ENCODE measurements at places on chromosomes 3 and 15. TPM values are rescaled to one million over a fixed set of nuclear protein-coding genes. Genes with fewer than 3 reads are reported as not detected.

GRM2 gene
- total RNA-seq, result 0.84 TPM

KLF15 gene
- total RNA-seq, result 0.18 TPM

DENND4A gene
- total RNA-seq, result 26.0 TPM

BUB1B gene
- total RNA-seq, result 17.4 TPM

AGBL1 gene
- not detected for total RNA-seq

MORC1 gene
- total RNA-seq, result not detected

DNA sequence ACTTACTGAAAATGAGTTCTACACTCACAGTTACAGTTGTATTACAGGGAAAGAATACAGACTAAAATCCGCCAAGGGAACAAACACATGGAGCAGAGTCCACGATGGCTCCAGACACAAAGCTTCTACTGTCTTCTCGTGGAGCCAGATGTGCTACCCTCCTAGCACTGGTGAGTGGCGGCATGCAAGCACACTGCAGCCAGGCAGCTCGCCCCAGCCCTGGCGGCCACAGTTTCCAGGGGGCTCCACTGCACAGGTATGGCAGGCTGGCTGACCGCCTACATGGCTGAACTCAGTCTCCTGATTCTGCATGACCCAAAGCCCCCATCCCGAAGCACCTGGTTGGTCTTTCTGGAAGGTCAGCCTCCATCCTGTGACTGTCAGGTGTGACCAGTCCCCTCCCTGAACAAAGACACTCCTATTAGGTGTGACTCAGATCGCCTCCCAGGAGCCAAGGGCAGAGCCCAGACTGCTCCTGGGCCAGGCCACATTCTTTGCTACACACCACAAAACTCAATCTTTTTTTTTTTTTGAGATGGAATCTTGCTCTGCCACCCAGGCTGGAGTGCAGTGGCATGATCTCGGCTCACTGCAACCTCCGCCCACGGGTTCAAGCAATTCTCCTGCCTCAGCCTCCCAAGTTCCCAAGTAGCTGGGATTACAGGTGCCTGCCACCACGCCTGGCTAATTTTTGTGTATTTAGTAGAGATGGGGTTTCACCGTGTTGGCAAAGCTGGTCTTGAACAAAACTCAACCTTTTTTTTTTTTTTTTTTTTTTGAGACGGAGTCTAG lies 51.5 kb downstream of the CFAP92 start:
- no peak for DNase-seq

- no peak for DNase-seq
Measured at GRCh38 chr3:15303216-15303615, 29.2 kb downstream of the SH3BP5 start.

GRCh38 chr15:31435912-31436628 lies 109.4 kb downstream of the KLF13 start:
- DNase-seq, result peak; percentile 32

DNA sequence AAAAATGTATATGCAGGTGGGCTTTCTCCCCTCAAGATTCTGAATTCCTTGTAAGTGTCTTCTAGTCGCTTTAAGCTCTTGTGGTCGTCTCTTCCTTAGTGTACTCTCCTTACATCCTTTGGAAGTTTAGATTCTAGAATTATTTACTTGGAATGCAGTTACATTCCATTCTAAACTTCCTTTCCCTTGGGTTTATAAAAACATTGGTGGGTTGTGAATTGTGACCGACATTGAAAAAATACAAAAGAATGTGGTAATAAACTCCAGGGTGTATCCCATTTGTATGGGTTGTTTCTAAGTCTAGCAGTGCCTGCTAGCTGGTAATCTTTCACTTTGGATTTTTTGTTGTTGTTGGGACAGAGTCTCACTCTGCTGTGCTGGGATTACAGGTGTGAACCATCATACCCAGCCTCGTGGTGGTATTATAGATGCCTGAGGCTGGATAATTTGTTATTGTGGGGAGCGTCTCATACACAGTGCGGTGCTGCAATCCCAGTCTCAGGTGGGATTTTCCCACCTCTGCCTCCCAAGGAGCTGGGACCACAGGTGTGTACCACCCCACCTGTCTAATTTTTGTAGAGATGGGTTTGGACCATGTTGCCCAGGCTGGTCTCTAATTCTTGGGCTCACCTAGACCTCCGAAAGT lies 9.1 kb downstream of the CHD2 start:
- no peak for DNase-seq

- no peak for DNase-seq
Measured at GRCh38 chr15:69405110-69405509, 9.0 kb upstream of the KIF23 start.

DNA sequence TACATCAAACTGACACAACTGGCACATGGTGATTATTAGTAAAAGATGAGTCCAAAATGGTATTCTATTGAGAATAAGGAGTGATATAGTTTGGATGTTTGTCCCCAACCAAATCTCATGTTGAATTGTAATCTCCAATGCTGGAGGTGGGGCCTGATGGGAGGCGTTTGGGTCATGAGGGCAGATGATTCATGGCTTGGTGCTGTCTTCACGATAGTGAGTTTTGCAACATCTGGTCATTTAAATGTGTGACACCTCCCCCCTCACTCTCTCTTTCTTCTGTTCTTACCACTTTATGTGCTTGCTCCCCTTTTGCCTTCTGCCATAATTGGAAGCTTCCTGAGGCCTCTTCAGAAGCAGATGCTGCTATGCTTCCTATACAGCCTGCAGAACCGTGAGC lies 90.6 kb downstream of the RSL24D1 start:
- DNase-seq, result no peak

Data from activated T-cell treated with anti-CD3 and anti-CD28 coated beads, Interleukin-2, amount 50 U/mL, for 4 hours (primary cell).